Neuronal stem cell (in vitro differentiated cells): ENCODE measurements at places on chromosomes 3 and 15.

DNA sequence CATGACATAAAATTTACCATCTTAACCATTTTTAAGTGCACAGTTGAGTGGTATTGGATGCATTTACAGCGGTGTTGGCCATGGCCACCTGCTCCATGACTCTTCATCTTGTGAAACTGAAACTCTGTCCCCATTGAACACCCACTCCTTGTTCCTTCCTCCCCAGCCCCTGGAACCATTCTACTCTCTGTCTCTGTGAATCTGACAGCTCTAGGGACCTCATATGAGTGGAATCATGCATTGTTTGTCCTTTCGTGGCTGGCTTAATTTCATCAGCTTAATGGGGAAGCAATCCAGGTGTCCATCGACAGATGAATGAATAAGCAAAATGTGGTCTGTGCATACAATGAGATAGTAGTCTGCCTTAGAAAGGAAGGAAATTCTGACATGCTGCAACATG, 42.5 kb downstream of the PLXNA1 start:
- no peaks in the 10 kb centered on the region for H3K27me3 ChIP-seq
- no peak for DNase-seq

GRCh38 chr3:173761161-173761560, 363.6 kb downstream of the NLGN1 start:
- H3K27me3 ChIP-seq: no peaks in the 10 kb centered on the region
- no peaks in the 10 kb centered on the region for H3K36me3 ChIP-seq
- H3K4me1 ChIP-seq: peaks cover 3% of the 10 kb centered on the region
- no peak overlapping the region for H3K4me3 ChIP-seq

DNA sequence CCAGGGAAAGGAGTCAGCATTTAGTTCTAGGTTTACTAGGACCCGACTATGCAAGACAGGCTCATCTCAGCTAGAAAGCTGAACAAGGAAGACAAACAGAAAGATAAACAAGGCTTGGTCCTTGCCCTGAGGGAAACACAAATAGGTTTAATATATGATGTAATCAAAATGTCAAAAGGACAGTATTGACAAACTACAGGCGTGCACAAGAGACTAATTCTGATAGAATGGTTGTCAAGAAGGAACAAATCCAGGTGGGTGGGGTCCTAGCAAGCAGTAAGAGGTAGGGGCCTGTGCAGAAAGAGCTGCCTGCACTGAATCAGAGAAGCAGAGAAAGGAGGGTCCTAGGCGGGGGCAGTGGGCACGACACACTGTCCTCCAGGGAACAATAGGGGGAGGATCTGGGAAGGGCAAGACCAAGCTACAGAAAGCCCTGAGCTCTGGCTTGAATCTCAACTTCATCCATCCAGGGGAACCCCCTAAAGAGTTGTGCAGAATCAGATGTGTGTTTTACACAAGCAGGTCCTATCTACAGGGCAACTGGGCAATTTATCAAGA, 23.4 kb downstream of the RFTN1 start:
- no peak for DNase-seq
- no peaks in the 10 kb centered on the region for H3K27me3 ChIP-seq
- H3K27ac ChIP-seq: no peak overlapping the region
- H3K4me1 ChIP-seq: no peaks in the 10 kb centered on the region
- H3K4me3 ChIP-seq: no peak overlapping the region
- H3K36me3 ChIP-seq: no peaks in the 10 kb centered on the region

DNA sequence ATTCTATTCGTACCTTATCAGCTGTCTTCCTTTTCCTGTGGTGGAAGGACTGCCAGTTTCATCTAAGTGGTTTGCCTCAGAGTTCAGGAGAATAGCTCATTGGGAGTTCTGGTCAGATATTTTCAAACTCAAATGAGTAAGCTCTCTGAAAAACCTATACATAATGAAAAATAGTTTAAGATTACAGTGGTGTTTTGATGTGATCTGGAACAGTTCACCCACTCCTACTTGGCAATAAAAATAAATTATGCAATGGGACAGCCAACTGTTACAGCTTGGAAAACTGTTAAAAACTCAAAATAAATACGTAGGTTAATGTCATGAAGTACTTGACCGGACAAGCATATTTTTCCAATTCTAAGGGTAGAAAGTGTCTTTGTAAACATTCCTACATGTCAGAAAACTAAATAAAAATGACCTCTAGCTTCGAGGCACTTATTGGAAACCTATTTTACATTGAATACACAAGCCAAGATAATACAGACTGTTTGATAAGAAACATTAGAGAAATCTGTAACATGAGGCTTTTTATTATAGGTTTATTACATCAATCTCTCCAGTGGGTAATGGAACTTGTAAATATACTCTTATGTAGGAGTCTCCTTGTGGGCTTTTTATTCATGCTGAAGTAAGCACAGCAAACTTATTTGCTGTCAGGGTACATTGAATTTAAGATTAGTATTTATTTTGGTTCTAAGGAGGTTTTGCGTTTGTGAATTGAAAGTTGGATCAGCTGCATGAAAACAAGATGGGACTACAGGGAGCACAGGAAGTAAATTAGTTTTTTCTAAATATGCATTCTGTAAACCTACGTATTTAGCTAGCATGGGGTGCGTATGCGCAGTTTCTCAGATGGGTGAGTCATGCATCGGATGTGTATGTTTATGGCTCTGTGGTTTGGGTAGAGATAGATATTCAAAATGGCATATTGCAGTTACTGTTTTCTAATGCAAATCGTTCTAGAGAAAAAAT, 453.1 kb downstream of the IL5RA start:
- no peak overlapping the region for H3K4me3 ChIP-seq
- no peaks in the 10 kb centered on the region for H3K4me1 ChIP-seq
- no peaks in the 10 kb centered on the region for H3K27me3 ChIP-seq
- DNase-seq: no peak
- no peak overlapping the region for H3K27ac ChIP-seq

- H3K4me1 ChIP-seq: peaks cover 11% of the 10 kb centered on the region
- H3K27me3 ChIP-seq: no peaks in the 10 kb centered on the region
- H3K4me3 ChIP-seq: no peak overlapping the region
- H3K27ac ChIP-seq: no peak overlapping the region
Observed at GRCh38 chr15:66729331-66729951, 27.4 kb downstream of the SMAD6 start.

GRCh38 chr15:31034152-31034551, 42.7 kb upstream of the MTMR10 start:
- no peaks in the 10 kb centered on the region for H3K4me1 ChIP-seq
- no peaks in the 10 kb centered on the region for H3K36me3 ChIP-seq
- H3K27ac ChIP-seq: no peak overlapping the region
- DNase-seq: no peak
- H3K4me3 ChIP-seq: no peak overlapping the region

DNA sequence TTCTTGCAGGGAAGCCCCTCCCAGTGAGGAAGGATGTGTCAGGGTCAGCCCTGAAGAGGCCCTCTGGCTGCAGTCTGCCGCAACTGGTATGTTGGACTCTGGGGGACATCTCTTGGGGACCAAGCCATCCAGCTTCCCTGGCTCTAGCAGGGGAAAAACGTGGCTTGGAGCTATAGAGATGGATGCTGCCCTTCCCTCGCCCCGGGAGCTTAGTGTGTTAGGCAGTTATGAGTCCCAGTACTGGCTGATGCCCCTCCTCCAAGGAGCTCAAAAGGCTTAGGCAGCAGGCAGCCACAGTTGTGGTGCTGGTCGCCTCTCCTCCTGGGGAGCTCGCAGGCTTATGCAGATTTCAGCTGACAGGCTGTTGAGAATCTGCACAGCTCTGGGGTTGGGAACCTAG, 353.1 kb upstream of the GBE1 start:
- no peak overlapping the region for H3K27ac ChIP-seq
- no peaks in the 10 kb centered on the region for H3K36me3 ChIP-seq
- H3K4me3 ChIP-seq: no peak overlapping the region
- H3K27me3 ChIP-seq: no peaks in the 10 kb centered on the region
- H3K4me1 ChIP-seq: no peaks in the 10 kb centered on the region
- no peak for DNase-seq

- no peak overlapping the region for H3K27ac ChIP-seq
- H3K36me3 ChIP-seq: peaks cover 6% of the 10 kb centered on the region
- peak; percentile 61 for DNase-seq
Observed at GRCh38 chr3:151156618-151157216, 46.3 kb downstream of the GPR171 start.

DNA sequence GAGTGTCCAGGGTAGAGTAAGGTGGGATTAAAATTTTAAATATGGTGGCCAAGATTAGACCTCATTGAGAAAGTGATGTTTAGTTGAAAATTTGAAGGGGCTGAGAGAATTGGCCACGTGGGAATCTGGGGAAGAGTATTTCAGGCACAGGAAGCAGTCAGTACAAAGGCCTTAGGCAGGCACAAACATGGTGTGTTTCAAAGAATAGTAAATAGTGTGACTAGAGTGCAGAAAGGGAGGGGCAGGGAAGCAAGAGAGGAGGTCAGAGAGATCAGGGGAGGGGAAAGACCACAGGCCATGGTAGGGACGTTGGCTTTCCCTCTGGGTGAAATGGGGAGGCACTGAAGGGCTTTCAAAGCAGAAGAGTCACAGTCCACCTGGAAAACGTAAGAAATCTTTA, 36.6 kb upstream of the POMGNT2 start:
- no peak for DNase-seq
- H3K4me1 ChIP-seq: no peaks in the 10 kb centered on the region
- no peaks in the 10 kb centered on the region for H3K36me3 ChIP-seq
- no peak overlapping the region for H3K27ac ChIP-seq
- no peak overlapping the region for H3K4me3 ChIP-seq

- no peaks in the 10 kb centered on the region for H3K4me1 ChIP-seq
- H3K36me3 ChIP-seq: no peaks in the 10 kb centered on the region
- no peak for DNase-seq
- no peak overlapping the region for H3K4me3 ChIP-seq
Observed at GRCh38 chr3:146796078-146796477, 190.9 kb upstream of the PLSCR5 start.

DNA sequence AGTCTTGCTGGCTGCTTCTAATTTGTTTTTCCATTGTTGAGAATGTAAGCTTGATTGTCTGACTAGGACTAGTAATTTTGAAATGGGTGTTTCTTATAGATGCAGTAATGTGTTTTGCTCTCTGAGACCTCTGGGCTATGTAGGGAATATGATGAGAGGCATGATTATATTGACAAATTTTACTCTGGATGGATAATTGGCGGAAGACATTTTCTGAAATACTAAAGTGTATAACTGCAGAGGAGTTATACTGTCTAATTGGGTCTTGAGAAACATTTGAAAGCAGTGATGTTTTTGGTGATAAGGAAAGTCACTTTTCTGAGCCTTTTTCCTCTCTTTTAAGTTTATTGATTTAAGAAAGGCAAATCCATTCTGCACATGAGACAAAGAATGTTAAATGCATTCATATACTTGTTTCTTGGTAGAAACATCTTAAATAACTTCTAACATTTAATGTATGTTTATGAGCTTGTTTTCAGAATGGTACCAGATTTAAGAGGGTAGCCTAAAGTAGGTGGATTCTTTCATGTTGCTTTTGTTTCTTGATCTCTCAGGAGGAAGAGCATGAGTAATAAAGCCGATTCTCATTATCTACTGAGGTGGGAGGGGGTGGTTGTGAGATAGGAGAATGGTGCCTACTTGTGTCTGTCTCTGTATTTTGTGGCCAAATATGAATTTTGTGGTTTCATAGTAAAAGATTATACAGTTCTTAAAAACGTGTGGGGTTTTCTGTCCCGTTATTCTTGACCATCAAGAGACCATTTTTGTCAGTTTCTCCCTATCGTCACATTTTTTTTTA, 2.0 kb downstream of the ATP2C1 start:
- H3K27me3 ChIP-seq: no peaks in the 10 kb centered on the region
- H3K4me1 ChIP-seq: peaks cover 2% of the 10 kb centered on the region
- DNase-seq: no peak
- H3K27ac ChIP-seq: no peak overlapping the region

DNA sequence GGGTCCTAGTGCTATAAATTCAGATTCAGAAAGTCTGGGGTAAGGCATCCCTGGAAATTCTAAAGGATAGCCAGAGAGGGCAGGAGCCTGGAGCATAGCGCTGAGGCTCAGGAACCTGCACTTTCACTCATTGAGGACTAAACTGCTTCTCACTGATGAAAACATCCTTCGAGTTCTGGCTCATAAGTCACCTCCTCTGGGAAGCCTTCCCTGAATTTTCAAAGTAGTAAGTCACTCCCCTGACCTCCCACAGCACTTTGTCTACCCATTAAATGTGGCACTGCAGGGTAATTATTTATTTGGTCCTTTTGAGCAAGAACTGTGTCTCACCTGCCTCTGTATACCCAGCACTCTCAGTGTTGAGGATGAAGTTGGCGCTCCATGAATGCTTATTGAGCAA, 30.9 kb downstream of the HRH1 start:
- H3K4me3 ChIP-seq: no peak overlapping the region
- DNase-seq: no peak
- no peaks in the 10 kb centered on the region for H3K36me3 ChIP-seq
- H3K27ac ChIP-seq: no peak overlapping the region

DNA sequence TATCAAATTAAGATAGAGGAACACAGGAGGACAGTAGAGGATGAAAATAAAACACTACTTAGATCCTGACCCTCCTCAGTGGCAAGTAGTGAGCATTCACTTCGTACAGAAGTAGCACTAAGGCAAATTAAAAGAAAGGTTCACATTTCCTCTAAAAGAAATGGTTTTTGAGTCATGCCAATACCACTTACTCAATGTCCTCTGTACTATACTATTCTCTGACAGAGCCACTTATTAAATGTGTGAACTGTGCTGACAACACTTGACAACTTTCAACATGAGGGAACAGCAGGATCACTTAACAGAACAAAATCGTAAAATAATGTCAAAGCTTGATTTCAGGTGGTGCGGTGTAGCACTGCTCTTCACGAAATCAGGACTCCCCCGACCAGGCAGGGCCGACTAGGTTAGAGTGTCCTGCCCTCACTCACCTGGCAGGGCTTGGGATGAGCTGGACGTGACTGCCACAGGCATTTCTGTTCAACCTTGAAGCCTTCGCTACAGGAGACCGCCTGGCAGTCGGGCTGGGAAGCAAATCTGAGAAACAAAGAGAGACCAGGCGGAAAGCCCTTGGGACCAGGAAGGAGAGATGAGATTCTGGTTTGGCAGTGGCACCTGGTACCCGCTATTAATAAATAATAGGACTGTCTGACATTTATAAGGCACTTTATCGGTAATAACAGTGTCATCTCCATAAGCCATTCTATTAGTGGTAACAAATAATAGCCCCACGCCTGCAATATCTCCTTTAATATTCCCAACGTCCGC, 611 bp upstream of the SLC27A2 start:
- no peak overlapping the region for H3K27ac ChIP-seq
- H3K4me1 ChIP-seq: peaks cover 6% of the 10 kb centered on the region
- no peaks in the 10 kb centered on the region for H3K36me3 ChIP-seq
- peaks cover 28% of the 10 kb centered on the region for H3K27me3 ChIP-seq

GRCh38 chr3:126852511-126852910, 130.4 kb upstream of the PLXNA1 start:
- H3K36me3 ChIP-seq: no peaks in the 10 kb centered on the region
- peaks cover 6% of the 10 kb centered on the region for H3K4me1 ChIP-seq
- DNase-seq: no peak

GRCh38 chr3:186318135-186318534, 43.9 kb downstream of the DGKG start:
- no peaks in the 10 kb centered on the region for H3K4me1 ChIP-seq
- no peaks in the 10 kb centered on the region for H3K27me3 ChIP-seq
- H3K27ac ChIP-seq: no peak overlapping the region
- H3K36me3 ChIP-seq: no peaks in the 10 kb centered on the region
